ENCODE measurements at places on chromosomes 2 and 18. TPM values are rescaled to one million over a fixed set of nuclear protein-coding genes. Genes with fewer than 3 reads are reported as not detected.
A peak's percentile ranks its signal among the peaks of the same experiment; 100 is the strongest.

Gene NLRC4
- not detected for total RNA-seq

Gene SERPINB10
- total RNA-seq = not detected

Gene NDC80
- 71.7 TPM for total RNA-seq

Gene NUP35
- 27.0 TPM for total RNA-seq

Gene LOXHD1
- total RNA-seq = not detected

- no peak for DNase-seq
- no peak overlapping the region for H3K4me3 ChIP-seq
- peaks cover 4% of the 10 kb centered on the region for H3K27me3 ChIP-seq
Observed at GRCh38 chr2:122061831-122062230, 306.4 kb downstream of the TSN start.

- DNase-seq = no peak
- H3K4me1 ChIP-seq = no peaks in the 10 kb centered on the region
- H3K27ac ChIP-seq = no peak overlapping the region
- H3K27me3 ChIP-seq = no peaks in the 10 kb centered on the region
- H3K36me3 ChIP-seq = no peaks in the 10 kb centered on the region
- no peak overlapping the region for H3K4me3 ChIP-seq
Observed at GRCh38 chr2:658426-658825, 18.8 kb downstream of the TMEM18 start.

DNA sequence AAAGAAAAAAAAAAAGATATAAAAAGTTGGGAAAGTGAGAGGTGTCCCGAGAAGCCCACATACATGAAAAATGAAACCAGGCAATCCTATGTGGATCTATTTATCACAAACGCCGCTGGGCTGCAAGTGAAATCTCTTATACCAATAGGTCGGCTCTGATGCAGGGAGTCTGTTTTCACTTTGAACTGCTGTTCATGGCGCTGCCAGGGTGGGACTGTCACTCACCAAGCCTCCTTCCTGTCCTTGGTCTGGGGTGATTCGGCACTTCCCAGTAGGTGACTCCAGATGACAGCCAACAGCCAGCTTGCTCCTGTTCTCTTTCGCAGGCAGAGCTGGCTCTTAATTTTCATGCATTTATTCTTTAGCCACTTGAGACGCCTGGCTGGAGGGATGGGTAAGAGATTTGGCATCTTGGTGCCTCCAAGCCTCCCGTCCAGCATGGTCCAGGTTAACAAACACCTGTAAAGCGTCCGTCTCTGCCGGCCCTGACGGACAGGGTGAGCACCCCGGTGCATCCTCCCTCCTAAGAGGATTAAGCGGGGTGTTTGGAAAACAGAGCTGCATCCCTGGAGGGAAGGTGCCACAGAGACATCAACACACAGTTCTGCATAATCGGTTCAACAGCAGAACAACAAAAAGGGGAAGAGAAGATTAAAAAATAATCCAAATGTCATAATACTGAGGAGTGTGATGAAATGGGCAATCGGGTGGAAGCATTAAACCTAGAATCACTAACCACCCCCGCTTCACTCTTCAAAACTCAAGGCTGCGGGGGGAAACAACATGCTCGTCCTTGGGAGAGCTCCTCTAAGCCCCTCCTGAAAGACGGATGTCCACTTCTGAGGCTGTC, 58.7 kb downstream of the STEAP3 start:
- no peak for DNase-seq
- no peaks in the 10 kb centered on the region for H3K27me3 ChIP-seq
- H3K36me3 ChIP-seq = no peaks in the 10 kb centered on the region
- H3K4me1 ChIP-seq = peaks cover 18% of the 10 kb centered on the region

DNA sequence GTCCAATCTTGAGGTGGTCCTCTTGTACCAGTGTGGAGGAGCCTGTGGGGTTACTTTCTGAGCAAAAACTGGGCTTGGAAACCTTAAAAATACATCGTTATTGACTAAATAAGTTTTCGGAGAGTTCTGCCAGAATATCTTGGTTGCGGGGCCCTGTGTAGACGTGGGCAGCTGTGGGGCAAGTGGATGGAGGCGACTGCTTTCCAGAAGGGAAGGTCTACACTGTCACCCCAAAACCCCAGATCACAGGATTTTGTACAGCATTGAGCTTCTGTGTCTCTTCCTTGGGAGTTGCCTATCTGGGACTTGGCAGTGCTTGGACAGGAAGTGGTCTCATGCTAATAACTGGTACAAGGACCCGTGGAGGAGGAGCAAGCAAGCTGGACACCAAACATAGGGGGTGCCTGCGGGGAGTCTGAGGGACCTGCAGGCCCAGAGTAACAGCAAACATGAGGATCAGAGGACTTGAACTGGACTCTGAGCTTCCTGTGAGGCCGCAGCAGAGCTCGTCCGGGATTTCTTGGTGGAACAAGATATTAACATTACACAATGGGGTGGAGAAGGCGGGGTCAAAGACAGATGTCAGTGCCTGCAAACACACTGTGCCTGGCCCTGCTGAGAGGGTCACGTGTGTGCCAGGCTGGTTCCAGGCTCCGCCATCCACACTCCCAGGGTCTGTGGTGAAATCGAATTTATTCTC, 48.0 kb upstream of the CTLA4 start:
- no peak overlapping the region for H3K27ac ChIP-seq
- H3K4me3 ChIP-seq = no peak overlapping the region
- no peaks in the 10 kb centered on the region for H3K4me1 ChIP-seq
- H3K27me3 ChIP-seq = no peaks in the 10 kb centered on the region
- no peaks in the 10 kb centered on the region for H3K36me3 ChIP-seq

DNA sequence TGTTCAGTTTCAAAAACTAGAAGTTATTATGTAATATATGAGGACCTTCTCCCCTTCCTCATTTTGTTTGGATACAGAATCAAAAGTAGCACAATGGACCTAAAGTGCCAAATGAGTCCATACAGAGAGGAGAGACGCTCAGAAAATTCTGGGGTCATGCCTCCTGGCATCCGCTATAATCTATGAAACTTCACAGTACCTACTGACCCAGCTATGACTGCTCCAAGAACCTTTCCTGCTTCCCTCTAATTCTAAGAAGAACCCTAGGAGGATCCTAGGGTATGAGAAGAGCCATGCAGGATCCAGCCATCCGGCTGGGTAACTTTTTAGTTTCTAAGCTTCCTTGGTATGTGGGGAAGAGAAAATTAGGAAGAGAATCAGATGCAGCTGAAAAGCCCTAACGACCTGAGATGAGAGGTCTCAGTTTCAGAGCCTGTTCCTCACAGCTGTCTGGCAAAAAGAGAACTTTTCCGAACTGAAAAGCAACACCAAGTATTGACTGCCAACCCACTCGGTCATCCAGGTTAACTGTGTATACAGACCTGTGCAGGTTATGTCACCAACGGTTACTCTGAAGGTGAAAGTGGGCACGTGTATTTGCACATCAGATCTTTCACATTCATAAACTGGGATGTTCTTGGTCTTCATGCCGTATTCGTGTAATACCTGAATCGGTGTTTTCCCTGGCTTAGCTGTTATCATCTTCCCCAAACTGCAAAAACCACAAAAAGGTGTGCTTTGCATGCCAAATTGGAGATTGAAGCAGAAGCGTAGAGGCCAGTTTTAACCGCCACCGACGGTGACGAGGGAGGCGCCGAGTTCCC, 1.1 kb downstream of the PRKRA start:
- H3K4me3 ChIP-seq = peak overlapping the region; percentile 78
- peak overlapping the region; percentile 93 for H3K27ac ChIP-seq
- peaks cover 22% of the 10 kb centered on the region for H3K4me1 ChIP-seq
- no peaks in the 10 kb centered on the region for H3K27me3 ChIP-seq
- H3K36me3 ChIP-seq = peaks cover 40% of the 10 kb centered on the region

DNA sequence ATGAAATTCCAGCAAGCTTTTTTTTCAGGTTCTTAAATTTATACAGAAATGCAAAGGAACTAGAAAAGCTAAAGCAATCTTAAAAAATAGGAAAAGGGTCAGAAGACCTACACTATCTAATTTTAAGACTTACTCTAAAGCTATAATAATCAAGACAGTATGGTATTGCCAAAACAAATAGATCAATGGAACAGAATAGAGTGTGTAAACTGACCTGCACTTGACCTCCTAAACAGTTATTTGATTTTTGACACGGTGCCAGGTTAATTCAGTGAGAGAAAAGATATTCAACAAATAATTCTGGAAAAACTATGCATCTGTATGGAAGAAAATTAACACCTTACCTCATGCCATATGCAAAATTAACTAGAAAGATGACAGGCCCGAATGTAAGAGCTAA, 73.6 kb downstream of the OLA1 start:
- no peak for DNase-seq
- H3K36me3 ChIP-seq = peaks cover 49% of the 10 kb centered on the region
- no peaks in the 10 kb centered on the region for H3K27me3 ChIP-seq
- no peaks in the 10 kb centered on the region for H3K4me1 ChIP-seq

- no peak for DNase-seq
- H3K27ac ChIP-seq = no peak overlapping the region
- H3K4me3 ChIP-seq = no peak overlapping the region
- no peaks in the 10 kb centered on the region for H3K4me1 ChIP-seq
- H3K36me3 ChIP-seq = no peaks in the 10 kb centered on the region
Observed at GRCh38 chr2:239318151-239318611, 82.6 kb downstream of the HDAC4 start.

- H3K27me3 ChIP-seq = no peaks in the 10 kb centered on the region
- H3K4me1 ChIP-seq = peaks cover 3% of the 10 kb centered on the region
- H3K36me3 ChIP-seq = no peaks in the 10 kb centered on the region
Observed at GRCh38 chr18:35441857-35442595, 55.7 kb downstream of the INO80C start.

DNA sequence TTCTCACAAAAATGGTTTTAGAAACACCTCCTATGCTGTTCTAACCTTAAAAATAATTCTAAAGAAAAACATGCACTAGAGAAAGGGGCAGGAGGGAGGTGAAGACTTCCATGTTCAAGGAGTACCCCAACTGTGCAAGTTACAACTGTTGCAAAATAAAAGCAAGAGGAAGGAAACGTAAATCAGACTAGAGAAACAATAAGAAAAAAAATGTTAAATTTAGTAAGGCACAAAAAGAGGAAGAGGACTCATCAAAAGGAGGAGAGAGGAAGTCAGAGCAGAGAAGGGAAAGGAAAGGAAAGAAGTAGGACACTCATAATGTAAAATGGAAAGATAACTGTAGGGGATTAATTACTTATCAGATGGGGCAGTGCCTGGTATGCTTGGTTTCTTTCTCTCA, 34.1 kb downstream of the RAPH1 start:
- H3K36me3 ChIP-seq = no peaks in the 10 kb centered on the region
- H3K4me3 ChIP-seq = no peak overlapping the region
- H3K4me1 ChIP-seq = 0 out of 2 replicates have a peak, but pooled peaks cover 8% of the 10 kb centered on the region

DNA sequence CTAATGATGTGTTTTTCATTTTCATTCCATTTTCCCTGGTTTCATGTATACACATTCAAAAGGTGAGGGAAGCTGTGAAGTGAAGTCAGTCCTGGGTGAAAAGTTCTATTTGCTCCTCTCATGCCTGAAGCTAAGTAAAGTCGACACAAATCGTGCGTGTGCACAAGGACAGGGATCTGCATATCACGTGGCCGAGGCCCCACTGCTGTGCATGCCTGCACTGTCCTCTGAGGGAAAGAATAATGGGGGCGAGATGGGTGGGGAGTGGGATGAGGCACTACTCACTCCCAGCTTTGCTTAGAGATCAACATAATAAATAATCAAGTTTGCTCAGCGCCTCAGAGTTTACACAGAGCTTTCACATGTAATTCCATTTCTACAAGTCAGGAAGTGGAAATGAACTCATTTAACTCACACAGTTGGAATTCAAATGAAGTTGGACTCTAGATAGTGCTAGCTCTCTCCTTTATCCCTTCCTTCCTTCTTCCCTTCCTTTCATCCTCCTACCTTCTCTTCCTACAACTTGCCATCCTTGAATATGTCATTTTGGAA, 5.1 kb upstream of the PTPRM start:
- H3K27me3 ChIP-seq = no peaks in the 10 kb centered on the region
- no peak for DNase-seq
- no peaks in the 10 kb centered on the region for H3K36me3 ChIP-seq
- no peaks in the 10 kb centered on the region for H3K4me1 ChIP-seq

- no peak overlapping the region for H3K27ac ChIP-seq
- no peak for DNase-seq
- H3K27me3 ChIP-seq = peaks cover 12% of the 10 kb centered on the region
- peaks cover 5% of the 10 kb centered on the region for H3K4me1 ChIP-seq
- no peak overlapping the region for H3K4me3 ChIP-seq
Observed at GRCh38 chr2:1674276-1674675, 70.0 kb downstream of the PXDN start.

DNA sequence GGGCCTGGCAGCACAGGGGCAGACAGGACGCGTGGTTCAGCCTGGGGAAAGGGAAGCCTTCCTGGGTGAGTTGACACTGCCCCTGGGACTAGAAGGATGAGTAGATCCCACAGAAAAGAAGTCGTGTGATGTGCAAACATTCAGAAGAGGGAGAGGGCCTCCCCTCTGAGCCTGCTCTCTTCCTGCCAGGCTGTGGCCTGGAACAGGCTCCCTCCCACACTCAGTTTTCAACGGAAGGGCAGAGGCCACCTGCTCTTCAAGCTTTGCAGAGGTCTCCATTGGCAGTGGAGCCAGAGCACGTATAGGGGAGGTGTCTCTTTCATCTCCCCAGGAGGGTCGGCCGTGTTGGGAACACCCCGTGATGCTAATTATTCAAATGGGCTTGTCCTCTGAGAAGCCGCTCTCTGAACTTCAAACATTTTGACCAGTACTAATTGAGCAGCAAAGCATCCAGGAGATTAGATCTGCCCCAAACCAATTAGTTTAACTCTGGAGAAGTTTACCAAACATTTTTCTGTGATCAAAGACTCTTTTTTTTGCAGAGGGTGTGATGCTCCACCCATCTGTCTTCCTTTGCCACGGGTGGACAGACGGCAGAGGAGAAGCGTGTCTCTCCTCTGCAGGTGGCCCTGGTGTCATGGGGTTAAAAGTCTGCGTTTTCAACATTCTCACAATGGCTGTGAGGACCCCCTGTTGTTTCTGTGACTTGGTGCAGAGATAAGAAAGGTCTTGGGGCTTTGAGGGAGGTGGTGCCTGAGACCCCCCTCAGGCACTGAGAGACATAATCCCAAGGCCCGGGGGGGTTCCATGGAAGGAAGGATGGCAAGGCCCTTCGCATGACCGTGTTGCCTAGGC, 29.5 kb upstream of the ODC1 start:
- no peak for DNase-seq
- no peak overlapping the region for H3K4me3 ChIP-seq
- no peaks in the 10 kb centered on the region for H3K4me1 ChIP-seq
- H3K36me3 ChIP-seq = no peaks in the 10 kb centered on the region

GRCh38 chr2:28702415-28702861, 49.2 kb upstream of the PPP1CB start:
- no peak for DNase-seq
- no peak overlapping the region for H3K4me3 ChIP-seq
- no peaks in the 10 kb centered on the region for H3K4me1 ChIP-seq
- no peaks in the 10 kb centered on the region for H3K36me3 ChIP-seq
- no peak overlapping the region for H3K27ac ChIP-seq
- H3K27me3 ChIP-seq = no peaks in the 10 kb centered on the region

GRCh38 chr2:219836647-219837177, 209.3 kb downstream of the SLC4A3 start:
- no peaks in the 10 kb centered on the region for H3K36me3 ChIP-seq
- no peaks in the 10 kb centered on the region for H3K27me3 ChIP-seq
- no peak for DNase-seq
- H3K4me3 ChIP-seq = no peak overlapping the region
- H3K27ac ChIP-seq = no peak overlapping the region
- H3K4me1 ChIP-seq = no peaks in the 10 kb centered on the region

- no peak for DNase-seq
- H3K4me3 ChIP-seq = no peak overlapping the region
- no peaks in the 10 kb centered on the region for H3K36me3 ChIP-seq
- no peaks in the 10 kb centered on the region for H3K27me3 ChIP-seq
- no peak overlapping the region for H3K27ac ChIP-seq
Observed at GRCh38 chr2:157894694-157895435, 18.7 kb upstream of the ACVR1 start.

Measured in PC-9 (cell line).